Stimulated activated effector memory CD8-positive, alpha-beta T cell treated with anti-CD3 and anti-CD28 coated beads, Interleukin-12 subunit alpha, Interleukin-12 subunit beta, amount 100 ng/mL, for 72 hours (primary cell): ENCODE measurements at places on chromosomes 2 and 18.

DNA sequence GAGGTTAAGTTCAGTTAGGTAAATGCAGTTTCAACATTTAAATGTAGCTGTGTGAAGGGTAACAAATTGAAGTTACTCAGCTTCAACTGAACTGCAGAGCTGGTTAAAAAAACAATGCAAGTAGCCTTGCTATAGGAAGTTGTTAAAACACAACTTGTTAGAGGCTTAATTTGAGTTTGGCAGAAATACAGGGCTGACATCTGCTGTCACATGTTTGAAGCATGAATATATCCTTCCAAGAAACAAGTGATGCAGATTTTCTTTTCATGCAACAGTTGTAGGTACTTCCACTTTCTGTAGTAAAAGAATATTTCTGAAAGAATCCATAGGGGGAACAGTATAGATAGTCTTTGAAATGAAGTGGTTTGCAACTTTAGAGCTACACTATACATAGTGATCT lies 208.7 kb upstream of the RASGRP3 start:
- DNase-seq: no peak

DNA sequence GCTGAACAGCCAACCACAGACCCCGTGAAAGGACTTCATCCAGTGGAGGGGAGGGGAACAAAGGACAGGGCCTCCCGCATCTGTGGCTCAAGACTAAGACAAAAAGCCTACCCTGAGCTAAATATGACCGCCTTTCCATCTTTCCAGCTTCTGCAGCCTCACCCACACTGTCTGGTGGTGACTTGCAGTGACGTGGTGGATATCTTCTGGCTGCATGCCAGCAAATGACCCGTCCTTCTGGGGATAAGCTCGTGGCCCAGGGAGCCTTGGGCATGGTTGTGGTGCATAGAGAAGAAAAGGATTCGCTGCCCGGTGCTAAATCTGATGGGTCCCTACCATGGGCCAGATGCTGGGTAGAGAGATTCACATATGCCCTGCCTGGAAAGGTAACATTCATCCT lies 8.7 kb upstream of the NGEF start:
- no peak for DNase-seq

GRCh38 chr2:97005353-97005752 lies 19.0 kb upstream of the FAM178B start:
- no peak for DNase-seq

- DNase-seq: no peak
These were observed 18.6 kb downstream of the DDX18 start for GRCh38 chr2:117832905-117833613.

DNA sequence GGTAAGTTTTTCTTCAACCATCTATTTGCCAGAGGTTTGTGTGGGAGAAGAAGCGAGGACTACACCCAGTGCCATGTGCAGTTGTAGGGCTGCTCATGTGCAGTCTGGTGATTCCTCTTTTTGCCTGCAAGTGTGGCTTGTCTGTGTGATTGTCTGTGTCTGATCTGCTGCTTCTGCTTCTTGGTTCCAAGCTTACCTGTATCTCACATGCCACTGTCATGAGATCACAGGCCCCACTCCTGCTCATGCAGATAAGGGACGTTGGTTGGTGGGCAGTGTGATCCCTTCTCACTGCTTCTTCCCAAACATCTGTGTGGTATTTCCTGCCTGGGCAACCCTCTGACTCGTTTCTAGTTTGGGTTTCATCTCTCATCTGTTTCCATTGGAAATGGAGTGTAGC lies 27.1 kb downstream of the RRM2 start:
- no peak for DNase-seq

GRCh38 chr2:162196638-162197037 lies 44.6 kb upstream of the GCG start:
- no peak for DNase-seq

GRCh38 chr18:55090564-55091188 lies 131.4 kb upstream of the CCDC68 start:
- no peak for DNase-seq
